ENCODE measurements at places on chromosomes 2 and 18.
A peak's percentile ranks its signal among the peaks of the same experiment; 100 is the strongest.

DNA sequence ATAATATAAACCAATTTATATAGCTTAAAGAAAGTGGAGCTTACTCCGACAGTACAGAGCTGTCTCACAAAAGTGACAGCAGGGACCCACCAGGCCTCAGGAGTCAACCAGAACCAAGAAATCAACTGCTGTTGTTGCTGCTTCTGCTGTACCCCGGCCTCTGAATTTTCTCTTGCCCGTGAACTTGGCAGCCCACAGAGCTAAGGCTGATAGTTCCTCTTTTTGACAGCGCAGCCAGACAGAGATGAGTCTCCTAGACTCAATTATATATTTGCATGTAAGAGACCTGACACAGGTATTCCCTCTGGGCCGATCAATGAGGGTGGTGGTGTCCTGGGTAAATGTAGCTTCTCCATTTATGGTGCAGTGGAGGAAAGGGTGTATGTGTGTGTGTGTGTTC, 109.4 kb downstream of the KCTD1 start:
- peak; percentile 91 for DNase-seq

DNA sequence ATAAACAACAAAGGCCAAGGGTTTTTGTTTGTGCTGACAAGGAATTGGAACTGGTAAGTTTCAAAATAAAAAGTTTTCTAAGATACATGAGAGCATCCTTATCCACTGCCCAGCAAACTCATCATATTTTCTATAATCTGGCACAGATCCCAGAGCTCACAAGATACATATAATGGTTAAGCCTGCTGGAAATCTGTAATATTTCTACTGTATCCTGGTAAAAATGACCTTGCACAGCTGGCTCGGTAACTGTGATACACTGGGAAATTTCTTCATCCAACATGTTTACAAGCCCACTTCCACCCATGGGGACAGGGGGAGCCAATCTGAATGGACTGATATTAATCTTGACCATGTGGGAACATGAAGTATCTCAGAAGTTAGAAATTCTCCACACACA, 425.4 kb upstream of the MMADHC start:
- DNase-seq = no peak

GRCh38 chr2:237919593-237919992, 47.2 kb upstream of the UBE2F start:
- no peak for DNase-seq

DNA sequence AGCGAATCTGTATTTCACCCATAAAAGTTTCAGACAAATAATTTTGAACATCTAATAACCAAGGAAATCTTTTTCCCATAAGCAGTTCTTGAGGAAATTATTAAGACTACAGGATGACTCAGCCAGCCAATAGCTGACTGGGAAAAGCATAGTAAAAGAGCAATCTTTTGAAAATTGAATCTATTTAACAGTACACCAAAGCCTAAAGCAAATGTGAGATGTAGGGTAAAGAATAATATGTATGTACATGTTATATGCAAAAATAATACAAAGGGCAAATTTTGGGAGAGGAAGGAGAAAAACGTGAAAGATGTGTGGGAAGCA, 12.6 kb upstream of the KDSR start:
- DNase-seq = no peak

- no peak for DNase-seq
These were observed 4.9 kb upstream of the GPC1 start for GRCh38 chr2:240430595-240430994.

- DNase-seq = no peak
These were observed 112.5 kb downstream of the ZNF532 start for GRCh38 chr18:58977223-58977622.

GRCh38 chr2:106983305-106983704, 97.3 kb upstream of the ST6GAL2 start:
- no peak for DNase-seq

DNA sequence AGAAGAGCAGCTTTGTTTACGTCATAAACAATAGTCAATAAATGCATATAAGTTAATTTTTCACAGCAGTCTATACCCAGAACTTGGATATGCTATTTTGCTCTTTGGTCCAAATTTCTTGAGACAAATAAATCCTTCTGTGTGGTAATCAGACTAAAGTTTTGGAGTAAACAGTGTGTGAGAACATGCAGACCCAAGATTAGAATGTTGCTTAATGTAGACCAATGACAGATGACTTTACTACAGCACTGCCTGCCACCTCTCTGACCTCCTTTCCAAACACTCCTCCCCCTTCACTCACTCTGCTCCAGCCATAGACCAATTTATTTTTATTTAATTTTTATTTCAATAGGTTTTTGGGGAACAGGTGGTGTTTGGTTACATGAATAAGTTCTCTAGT, 115.3 kb upstream of the TANK start:
- no peak for DNase-seq

DNA sequence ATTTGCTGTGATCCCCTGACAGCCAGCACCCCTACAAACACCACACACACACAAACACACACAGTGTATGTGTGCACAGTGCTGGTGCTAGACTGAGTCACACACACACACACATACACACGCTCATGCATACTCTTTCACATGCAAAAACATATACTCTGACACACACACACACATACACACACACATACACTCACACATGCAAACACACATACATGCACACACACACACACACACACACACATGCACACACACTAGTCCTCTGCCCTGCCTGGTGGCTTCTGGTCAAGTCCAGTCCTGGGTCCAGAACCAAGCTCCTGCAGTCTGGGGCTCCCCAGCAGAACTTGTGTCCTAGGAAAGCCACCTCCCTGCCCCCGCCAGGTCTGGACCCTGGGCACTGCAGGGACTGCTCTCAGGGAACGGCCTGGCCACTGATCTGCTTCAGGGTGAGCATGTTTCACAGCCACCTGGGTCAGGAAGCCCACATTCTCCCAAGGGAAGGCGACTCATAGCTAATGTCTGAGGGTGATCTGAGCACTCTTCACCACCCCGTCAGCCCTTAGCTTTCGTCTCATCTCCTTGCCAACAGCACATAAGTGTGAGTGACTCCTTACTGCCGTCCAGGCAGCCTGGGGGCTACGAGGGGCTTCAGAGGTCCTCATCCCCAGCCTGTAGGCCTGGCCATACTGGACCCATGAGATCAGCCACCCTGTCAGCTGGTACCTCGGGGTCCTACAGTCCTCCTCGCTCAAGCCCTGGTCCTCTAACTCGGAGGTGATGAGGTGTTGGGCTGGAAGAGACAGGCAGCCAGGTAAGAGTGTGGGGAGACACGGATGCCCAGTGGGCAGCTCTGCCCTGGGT, 88.1 kb downstream of the MCFD2 start:
- DNase-seq = no peak

DNA sequence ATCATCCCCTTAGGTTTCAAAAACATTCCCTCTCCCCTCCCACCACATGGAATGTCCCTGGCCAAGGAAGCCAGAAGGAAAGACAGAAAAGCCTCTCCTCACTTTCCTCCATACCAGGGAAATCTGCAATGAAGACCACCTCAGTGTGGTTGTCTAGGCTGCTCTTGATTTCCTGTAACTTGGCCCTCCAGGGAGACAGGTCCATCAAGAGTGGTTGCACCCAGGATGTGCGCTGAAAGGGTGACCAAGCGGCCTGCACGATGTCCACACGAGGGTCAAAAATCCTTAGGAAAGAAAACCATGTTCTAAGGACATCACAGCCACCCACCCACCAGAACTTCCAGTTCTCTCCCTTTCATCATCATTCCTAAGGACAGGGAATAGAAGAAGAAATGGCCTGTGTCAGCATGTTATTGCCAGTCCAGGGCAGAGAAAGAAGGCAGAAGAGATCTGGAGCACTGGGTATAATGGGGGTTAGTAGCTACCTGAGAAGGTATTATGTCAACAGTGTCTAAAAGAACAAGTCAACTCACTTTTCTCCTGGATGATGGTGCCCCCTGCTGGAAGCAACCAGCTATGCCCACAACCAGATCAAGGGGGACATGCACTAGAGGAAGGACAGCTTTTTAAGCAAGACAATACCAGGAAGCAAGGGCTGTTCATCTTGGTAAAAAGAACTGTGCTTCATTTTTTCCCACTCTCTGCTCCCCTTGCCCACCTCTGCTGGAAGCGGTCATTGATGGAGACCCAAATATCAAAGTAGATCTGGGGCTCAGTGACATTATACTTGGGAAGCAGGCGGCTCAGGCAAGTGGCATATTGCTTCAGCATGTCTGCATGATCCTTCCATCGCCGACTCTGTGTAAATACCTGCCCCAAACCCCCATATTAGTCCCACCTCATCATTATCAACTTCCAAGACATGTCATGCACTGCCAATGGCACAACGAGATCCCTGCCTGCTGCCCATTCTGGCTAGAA, 9.3 kb downstream of the GGCX start:
- DNase-seq = peak; percentile 84

DNA sequence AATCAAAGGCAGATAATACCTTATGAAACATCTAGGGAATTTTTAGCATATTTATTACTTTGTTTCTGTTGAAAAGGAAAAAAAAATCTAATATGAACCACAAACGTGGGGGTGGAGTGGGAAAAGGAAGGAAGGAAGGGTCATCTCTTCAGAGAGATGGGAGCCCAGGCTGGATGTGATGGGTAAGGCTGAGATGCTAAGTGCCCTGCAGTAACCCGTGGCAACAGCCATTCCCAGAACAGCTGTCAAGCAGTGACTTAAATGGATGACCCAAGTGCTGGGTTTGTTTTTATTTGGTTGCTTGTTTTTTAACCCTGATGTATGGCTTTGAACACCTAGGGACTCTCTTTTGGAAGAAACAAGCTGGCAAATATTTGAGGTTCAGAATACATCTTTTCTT, 50.7 kb upstream of the KLF7 start:
- no peak for DNase-seq

GRCh38 chr2:18518116-18519111, 42.0 kb downstream of the RDH14 start:
- no peak for DNase-seq

DNA sequence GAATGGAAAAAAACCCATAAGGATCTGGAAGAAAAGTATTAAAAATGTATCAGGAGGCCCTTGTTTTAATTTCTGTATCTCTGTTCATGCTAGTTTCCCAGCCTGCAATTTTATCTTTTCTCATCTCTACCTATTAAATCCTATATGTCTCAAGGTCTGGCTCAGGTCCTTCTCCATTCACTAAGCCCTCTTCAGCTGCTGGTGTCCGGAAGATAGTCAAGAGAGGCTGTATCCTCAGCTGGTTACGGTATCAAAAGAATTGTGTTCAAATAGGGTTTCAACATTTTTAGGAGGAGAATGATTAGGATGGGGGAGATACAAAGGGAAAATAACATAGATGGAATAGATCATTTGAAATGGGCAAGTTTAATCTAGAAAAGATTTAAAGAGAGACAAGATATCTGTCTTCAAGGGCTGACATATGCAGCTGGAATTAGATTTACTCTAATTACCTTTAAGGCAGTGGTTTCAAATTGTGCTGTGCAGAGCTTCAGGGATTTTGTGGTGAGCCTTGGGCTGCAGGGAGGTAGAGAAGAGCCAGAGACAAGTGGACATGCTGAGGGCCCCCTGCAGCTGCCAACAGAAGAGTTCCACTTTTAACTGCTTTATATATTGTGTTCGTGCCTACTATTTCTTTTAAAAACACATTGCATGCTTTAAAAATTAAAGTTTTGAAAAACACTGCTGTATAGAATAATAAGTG, 24.1 kb downstream of the GREB1L start:
- no peak for DNase-seq

DNA sequence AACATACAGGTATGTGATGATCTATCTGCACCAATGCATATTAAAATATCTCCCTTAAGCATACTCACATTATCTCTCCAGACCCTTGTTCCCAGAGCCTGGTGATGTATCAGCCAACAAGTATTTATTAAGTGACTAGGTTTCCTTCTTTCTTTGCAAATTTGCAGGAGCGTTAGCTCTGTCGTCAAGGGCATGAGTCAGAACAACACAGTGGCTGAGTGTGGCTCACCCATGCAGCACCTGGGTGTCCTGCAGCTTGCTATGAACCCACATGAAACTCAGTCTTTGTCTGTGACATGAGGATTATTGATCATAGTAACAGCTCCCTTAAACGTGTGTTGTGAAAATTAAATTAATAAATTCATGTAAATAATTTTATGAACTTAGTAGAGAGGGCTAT, 96.6 kb downstream of the PIEZO2 start:
- DNase-seq = no peak

DNA sequence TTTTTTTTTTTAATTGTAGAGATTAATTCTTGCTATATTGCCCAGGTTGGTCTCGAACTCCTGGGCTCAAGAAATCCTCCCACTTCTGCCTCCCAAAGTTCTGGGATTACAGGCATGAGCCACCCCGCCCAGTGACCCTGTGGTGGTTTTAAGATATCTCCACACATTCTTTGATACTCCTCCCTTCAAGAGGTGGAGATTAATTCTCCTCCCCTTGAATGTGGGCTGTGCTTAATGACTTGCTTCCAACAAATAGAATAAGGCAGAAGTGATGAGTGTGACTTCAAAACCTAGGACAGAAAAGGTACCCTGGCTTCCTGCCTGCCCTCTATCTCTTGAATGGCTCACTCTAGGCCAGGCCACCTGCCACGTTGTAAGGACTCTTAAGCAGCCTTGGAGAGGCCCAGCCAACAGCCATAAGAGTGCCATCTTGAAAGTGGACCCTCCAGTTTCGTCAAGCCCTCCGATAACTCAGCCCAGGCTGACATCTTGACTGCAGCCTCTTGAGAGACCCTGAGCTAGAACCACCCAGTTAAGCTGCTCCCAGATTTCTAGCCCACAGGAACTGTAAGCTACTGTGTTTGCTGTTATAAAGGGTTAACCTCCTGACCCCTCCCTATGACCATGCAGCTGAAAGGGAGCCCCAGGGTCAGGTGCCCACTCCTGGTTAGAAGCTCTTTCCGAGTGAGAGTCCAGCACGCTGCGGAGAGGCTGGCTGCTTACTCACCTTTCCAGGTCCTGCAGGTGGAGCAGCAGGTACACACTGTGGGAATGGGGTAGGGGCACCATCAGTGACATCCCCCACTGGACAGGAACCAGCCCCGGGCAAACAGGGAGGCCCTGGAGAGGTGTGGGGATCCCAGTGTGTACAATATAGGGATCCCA, 27.6 kb downstream of the MRPL35 start:
- DNase-seq = no peak

DNA sequence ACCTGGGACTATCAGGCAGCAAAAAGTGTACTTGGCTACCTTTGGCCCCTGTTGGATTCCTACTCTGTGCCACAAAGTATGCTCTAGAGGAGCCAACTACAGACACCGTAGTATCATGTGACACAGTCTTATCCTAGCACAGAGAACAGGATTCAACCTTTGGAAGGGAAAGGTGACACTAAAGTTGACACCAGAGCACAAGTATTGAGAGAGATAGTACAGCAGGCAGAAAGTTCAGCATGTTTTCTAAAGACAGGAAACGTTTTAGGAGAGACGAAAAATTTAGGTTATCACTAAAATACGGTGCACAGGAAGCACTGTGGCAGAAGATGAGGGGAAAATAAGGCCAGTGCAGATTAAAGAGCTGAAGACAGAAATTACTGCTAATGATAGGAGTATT, 18.6 kb downstream of the SMAD2 start:
- no peak for DNase-seq

DNA sequence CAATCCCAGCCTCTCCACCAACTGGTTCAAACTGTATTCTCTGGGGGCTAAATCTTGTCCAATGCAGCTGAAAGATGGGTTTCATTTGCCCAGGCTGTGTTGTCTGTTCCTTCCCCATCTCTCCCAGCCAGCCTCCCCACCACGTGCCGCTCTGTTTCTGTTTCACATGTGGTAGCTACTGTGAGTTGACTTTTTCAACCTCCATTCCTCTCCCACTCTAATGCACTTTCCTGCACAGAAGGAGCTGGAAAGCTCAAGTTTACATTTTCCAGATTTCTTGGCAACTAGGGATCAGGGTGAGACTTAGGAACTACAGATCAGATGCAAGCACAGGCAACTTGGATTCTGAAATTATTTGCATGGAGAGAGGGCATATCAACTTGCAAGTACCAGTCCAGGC, 19.0 kb upstream of the NPAS2 start:
- peak; percentile 15 for DNase-seq
